Activated CD8-positive, alpha-beta memory T cell treated with anti-CD3 and anti-CD28 coated beads for 48 hours (primary cell): ENCODE measurements at places on chromosomes 3 and 15.

DNA sequence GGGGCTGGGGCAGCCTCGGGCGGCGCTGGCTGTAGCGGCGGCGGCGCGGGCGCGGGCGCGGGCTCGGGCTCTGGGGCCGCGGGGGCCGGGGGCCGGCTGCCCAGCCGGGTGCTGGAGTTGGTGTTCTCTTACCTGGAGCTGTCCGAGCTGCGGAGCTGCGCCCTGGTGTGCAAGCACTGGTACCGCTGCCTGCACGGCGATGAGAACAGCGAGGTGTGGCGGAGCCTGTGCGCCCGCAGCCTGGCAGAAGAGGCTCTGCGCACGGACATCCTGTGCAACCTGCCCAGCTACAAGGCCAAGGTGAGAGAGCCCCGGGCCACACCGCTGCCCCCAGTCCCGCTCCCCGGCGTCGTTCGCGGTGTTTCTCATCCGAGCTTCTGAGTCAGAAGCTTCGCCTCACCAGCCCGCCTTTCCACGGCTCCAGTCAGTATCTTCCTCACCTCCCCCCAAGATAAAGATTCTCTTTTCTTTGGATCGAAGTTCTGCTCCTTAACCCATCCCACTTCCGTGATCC, 600 bp downstream of the FBXO45 start:
- no peak for DNase-seq

DNA sequence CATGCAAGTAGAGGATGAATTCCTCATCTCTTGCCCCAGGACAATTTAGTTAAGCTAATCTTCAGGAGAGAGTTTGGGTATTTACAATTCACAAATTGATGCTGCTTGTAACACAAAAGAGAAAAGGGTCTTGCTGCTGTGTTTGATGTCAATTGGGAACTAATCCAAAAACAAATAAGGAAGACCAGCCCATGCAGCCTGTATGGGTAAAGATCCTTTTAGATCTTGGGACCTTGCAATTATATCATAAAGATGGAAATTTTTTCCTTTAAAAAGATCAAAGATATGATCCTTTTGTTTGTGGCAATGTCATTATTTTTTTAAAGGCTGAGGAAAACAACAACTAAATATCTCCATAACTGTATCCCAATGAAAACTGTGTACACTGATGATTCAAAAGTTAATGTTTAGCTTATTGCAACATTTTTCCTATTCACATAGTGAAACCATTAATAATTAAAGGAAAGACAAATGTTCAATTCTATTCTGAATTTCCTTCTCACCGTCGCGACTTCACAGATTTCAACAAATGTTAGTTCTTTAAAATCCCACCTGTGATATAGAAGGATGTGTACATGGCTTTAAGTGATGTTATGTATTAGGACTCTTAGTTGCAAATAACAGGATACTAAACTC, 40.2 kb downstream of the TMEM212 start:
- no peak for DNase-seq

GRCh38 chr3:50587373-50587772, 18.1 kb downstream of the HEMK1 start:
- DNase-seq, result no peak

DNA sequence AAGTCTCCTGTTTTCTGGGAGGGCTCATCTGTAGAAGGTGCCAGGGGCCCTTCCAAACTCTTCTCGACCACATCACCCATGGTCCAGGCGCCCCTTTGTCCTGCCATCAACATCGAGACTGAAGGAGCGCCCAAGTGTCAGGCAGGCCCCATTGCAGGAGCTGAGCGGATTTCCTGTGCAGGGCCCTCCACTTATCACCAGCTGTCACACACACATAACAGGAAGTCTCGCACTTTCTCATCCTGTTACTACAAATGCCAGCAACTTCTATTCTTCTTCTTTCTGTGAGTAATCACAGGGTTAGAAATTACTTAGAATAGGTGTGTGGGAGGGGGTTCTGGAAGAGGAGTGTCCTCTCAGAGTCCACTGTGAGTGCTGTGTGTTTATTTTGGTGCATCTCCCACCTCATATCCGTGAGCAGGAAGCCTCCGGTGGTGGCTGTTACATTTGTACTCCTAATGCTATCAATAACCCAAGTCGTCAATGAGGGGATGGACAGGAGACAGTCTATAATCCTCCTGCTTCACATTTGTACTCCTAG, at the start of gene KLHL6:
Gene KLHL6, minus strand, starts transcription at position 166 of the 541 bp plus-strand sequence. Its CDS starts 53 bp downstream, at position 113.
- DNase-seq, result peak; percentile 57

GRCh38 chr15:73328981-73329380, 39.8 kb downstream of the HCN4 start:
- no peak for DNase-seq

- no peak for DNase-seq
Observed at GRCh38 chr3:140610544-140610943, 67.3 kb upstream of the TRIM42 start.

DNA sequence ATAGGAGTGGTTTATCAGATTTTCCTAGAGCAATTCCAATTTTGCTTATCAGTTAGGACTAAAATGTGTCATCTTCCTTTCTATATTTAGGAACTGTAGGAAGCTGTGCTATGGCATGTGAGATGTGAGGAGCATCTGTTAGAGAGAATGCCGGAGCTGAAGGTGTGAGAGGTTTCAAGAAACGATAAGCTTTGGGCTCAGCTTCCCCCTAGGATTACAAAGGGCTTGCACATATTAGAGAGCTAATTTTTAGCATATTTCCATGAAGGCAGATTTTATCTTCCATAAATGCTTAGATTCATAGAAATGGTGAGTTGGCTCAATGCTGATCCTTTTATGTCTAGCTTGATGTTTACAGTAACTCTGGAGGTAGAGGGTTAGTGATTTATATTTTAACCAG, 120.2 kb downstream of the CNTN4 start:
- no peak for DNase-seq

GRCh38 chr15:93467337-93467736, 378.3 kb upstream of the RGMA start:
- DNase-seq, result no peak

DNA sequence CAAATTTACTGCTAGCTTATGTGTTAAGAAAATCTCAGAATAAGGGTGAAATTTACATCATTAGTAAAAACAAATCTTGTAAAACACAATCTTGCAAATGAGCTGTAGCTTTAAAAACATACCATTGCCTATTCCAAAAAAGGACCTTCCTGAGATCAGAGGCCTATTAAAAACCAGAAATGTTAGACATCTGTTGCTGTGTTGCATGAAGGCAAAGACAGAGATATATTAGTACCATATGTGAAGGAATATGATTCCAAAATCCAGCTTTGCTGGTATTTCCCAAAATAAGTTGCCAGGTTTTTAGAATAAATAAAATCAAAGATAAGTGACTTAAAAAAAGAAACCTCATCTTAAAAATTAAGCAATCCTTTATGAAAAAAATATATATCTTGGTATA, 504.1 kb upstream of the CDIN1 start:
- DNase-seq, result no peak

DNA sequence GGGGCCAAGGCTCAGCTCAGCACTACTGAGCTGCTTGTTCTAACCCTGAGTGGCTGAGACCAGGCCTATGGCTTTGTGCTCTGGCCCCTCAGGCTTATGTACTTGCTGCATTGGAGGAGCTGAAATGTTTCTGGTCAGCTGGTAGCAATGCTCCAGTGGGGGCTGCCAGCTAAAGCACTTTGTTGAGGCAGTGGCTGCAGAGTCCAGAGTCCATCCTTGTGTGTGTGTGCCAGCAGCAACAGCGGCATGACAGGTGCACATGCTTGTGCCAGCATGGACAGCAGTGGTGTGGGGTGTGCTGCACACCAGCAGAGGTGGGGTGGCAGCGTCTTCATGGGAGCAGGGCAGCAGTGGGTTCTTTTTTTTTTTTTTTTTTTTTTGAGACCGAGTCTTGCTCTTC, 169.1 kb downstream of the VPS8 start:
- no peak for DNase-seq

- no peak for DNase-seq
Observed at GRCh38 chr15:40010686-40011085, 28.3 kb downstream of the SRP14 start.

DNA sequence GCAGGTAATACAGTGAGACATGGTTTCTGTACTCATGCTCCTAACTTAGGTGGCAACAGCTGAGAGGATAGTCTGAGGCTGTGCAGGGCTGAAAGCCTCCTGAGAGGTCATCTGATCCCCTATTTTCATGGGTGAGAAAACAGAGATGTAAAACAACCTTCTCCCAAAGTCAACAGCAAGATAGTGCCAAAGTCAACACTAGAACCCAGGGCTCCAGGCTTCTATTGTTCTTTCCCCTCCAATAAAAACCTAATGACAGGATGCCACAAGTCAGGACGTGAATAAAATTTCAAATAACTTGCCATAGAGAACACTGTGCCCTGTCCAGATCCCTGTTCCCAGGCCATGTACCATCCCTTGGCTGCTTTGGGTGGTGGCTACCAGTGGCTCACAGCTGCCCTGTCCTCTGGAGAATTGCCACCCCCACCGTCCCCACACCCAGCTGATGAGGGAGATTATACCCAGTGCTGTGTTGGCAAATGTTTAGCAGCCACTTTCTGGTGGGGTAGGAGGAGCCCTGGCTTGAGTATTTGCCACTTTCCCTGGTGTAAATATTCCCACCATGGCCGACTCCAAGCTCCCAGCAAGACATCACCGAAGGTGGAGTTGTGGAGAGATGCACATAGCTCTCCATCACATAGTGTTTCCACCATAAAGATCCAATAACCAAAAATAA, 54.8 kb downstream of the SRGAP3 start:
- DNase-seq, result no peak

DNA sequence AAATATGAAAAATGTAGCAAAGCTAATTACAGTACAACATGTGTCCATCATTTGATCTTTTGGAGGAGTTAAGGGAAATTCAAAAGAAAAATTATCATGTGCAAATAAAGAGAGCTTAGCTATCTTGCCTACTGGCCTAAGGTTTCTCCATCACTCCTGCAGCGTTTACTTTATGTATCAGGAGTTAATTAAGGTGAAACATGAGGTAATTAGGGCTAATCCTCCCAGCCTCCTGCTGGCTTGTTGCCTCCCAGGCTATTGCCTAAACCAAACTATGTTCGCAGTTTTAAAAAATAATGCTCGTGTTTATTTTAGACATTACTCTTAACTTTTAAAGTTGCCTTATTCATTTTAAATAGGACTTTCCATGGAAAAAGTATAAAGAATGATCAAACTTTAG, 367.5 kb downstream of the ROBO2 start:
- no peak for DNase-seq
